Stimulated activated CD4-positive, alpha-beta T cell treated with anti-CD3 and anti-CD28 coated beads, Interleukin-4, amount 100 ng/mL, for 24 hours (primary cell): ENCODE measurements at places on chromosomes 4 and X.

DNA sequence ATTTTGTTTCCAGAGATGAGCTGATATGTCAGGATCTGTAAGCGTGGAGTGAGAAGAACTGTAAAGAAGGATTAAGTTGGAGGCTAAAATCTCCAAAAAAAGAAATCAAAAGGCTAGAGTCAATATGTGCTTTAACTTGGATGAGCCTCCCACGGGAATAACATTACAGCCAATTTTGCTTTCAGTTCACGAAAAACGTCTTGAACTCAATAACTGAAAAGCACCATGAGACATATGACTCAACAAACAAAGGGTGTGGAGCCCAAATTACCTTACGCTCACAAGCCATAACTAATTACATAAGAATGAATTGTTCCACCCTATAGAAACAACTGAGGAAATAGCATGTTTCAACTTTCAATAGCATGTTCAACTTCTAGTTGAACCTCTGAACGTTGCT is 22.3 kb downstream of the TMPRSS11D start:
- DNase-seq, result no peak

DNA sequence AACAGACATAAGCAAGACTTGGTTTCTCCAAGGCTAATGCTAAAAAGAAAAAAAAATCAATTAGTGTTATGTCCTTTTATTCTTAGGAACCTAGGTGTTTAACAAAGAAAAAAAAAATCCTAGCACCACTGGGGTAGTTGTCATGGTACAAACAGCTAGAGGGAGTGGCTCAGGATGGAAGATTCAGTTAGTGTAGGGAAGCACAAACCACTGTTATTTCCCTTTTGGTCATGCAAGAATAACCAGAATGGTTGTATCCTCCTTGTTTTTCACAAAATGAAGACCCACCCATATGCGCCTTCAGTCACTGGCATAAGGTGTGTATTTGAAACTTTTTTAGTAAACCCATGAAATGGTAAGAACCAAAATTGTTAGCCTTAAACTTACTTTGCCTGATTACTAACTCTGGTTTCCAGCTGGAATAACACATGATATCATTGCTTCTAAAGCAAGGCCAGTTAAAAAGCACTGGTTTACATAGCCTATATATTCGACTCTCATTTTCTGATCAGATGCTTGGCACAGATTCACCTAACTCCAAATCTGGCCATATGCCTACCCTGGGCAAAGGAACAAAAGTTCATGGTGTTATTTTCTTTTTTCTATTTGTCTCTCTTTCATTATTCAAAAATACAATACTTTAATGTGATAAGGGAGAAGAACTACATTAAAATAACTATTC is 132.6 kb downstream of the SCFD2 start:
- DNase-seq, result no peak

GRCh38 chr4:139785356-139785755 is 119.7 kb downstream of the MGST2 start:
- DNase-seq, result no peak

- DNase-seq, result no peak
Observed at GRCh38 chr4:157997296-157997695, 175.5 kb downstream of the GASK1B start.

GRCh38 chr4:112994732-112995464 is 54.6 kb upstream of the ANK2 start:
- no peak for DNase-seq

DNA sequence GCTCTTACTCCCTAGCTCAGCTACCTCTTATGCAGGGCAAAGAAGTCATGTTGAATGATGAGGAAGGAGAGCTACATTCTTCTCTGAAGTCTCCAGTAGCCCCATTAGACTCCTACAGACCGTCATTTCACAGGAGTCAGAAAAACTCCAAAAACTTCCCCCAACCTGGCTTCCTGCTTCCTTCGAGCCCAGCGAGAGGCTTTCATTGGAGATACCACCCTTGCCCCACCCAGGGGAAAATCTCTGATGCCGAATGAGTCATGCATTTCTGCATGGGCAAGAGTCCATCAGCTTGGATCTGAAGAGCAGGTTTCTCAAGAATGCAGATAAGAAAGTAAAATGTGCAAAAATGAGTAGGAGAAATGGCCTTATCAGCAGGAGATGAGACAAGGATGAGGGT is 53.0 kb downstream of the ARSF start:
- no peak for DNase-seq

DNA sequence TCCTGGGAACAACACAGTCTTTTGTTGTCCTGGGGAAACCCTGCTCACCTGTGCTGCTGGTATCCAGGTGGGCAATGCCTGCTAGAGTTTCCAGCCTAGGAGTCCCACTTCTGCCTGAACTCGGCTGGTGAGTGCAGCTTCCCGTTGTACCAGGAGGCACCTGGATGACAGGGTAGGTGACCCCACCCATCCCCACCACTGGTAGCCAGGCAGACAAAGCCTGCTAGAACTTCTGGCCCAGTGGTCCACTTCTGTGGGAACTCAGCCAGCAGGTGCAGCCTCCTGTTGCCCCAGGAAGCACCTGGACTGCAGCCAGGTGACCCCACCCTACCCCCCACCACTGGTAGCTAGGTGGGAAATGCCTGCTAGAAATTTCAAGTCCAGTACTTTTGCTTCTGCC is 9.7 kb upstream of the TCEAL2 start:
- DNase-seq, result no peak

GRCh38 chr4:89957046-89957926 is 62.6 kb downstream of the MMRN1 start:
- no peak for DNase-seq

GRCh38 chrX:106612393-106612763 is 600 bp downstream of the RADX start:
- DNase-seq, result no peak

GRCh38 chr4:11505221-11505971 is 76.7 kb upstream of the HS3ST1 start:
- peak; percentile 15 for DNase-seq

DNA sequence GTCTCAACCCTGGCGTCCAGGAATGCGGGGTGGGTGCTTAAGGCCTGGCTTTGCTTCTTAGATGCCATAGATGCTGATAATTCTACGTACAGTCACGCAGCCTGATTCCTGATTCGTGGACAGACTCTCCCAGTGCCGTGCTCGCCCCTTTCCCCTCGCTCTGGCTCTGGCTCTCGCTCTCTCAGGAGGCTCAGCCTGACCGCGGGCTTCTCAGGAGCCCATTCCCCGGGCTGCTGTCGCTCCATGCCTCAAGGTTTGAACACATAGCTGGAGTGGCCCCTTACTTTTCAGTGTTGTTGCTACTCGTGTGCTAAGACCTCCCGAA is 59.2 kb upstream of the ZC4H2 start:
- no peak for DNase-seq

DNA sequence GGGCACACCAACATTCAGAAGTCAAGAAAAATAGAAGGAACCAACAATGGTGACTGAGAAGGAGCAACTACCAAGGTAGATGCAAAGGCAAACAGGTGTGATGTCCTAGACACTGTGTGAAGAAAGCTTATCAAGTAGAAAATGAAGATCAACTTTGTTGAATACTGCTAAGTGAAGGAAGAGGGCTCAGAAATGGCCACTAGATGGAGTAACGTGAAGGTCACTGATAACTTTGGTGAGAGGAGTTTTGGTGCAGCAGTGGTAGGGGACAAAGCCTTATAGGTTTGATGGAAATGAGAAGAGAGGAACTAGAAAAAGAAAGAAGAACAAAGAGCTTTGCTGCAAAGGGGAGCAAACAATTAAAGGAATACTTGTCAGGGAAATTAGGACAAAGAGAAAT is 23.5 kb downstream of the OTC start:
- no peak for DNase-seq

- DNase-seq, result no peak
Observed at GRCh38 chrX:118178450-118178849, 61.8 kb upstream of the KLHL13 start.

- DNase-seq, result no peak
Observed at GRCh38 chr4:134787315-134787714, 585.7 kb upstream of the PABPC4L start.

DNA sequence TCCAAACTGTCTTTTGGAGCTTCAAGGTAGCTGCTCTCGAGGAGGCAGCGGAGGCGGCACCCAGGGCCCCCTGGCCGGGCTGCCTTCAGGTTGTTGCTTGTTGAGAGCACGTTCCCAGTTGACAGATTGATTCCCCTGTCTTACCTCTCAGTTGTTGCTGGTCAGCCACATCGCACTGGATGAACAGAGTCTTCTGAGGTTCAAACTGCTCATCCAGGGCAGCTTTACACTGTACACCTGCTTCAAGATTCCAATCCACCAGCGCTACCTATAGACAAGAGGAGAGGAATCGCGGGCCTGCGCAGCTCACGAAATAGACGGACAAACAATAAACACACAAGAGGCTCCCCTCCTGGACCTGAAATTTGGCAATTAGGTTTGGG is 497 bp downstream of the HPGD start:
- no peak for DNase-seq

DNA sequence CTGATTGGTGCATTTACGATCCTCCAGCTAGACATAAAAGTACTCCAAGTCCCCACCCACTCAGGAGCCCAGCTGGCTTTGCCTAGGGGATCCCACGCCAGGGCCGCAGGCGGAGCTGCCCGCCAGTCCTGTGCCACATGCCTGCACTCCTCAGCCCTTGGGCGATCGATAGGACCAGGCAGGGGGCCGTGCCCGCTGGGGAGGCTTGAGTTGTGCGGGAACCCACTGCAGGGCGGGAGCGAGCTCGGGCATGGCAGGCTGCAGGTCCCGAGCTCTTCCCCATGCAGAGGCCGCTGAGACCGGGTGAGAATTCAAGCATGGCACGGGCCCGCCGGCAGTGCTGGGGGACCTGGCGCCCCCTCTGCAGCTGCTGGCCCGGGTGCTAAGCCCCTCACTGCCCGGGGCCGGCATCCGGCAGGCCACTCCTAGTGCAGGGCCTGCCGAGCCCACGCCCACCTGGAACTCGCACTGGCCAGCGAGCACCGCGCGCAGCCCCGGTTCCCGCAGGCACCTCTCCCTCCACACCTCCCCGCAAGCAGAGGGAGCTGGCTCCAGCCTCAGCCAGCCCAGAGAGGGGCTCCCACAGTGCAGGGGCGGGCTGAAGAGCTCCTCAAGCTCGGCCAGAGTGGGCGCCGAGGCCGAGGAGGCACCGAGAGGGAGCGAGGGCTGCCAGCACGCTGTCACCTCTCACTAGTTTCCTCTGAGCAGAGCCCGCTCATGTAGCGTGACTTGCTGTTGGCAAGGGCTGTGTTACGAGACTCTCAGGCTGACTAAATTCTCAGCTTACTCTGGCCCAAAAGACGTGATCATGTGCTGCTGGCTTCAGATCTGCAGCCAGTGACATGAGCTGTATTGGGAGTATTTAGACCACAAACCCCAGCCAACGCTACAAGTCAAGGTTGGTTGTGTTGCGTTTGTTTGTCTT is 87.5 kb downstream of the TRAPPC11 start:
- DNase-seq, result no peak
